Astrocyte of the spinal cord (primary cell): ENCODE measurements at places on chromosomes 5 and 9.

DNA sequence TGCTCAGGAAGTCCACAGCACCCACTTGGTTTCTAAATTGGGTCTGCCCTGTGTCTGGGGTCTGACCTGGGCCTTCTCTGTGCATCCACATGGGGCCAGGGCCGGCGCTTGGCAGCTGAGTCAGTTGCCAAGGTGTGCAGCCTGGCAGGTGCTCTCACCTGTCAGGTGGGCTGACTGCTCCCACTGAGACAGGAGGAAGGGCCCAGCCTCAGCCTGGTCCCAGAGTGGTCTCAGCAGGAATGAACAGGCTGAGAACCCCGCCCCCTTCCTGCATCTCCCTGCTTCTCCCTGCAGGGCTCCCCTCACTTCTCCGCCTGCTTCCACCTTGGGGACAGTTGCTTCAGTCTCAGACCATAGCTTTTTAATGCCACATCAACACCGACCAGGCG, 60.5 kb downstream of the BARX1 start:
- no peak for DNase-seq

- DNase-seq, result peak; percentile 41
Measured at GRCh38 chr5:90866333-90866732, 307.7 kb downstream of the ADGRV1 start.

- no peak for DNase-seq
Measured at GRCh38 chr9:70901746-70902145, 219.7 kb downstream of the TRPM3 start.

GRCh38 chr9:109852556-109852955, 72.6 kb downstream of the PALM2AKAP2 start:
- no peak for DNase-seq

DNA sequence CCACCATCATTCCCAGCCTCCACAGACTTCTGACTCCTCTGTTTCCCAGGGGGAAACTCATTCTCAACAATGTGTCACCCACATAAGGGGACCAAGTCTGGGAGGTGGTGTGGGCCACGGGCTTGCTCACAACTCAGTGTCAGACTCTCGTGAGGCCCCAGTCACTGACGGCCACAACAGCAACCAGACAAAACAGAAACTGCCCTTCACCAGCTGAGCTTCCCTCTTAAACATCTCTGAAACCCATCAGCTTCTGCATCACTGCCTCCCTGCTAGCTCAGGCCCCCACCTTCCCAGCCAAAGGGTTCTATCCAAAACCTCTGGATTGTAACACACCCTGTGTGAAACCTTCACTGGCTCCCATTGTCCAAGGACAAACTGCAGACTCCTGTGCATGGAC, 273.4 kb downstream of the CDK5RAP2 start:
- DNase-seq, result no peak

GRCh38 chr9:113580041-113580953, 116.8 kb downstream of the RGS3 start:
- peak; percentile 30 for DNase-seq

- no peak for DNase-seq
Measured at GRCh38 chr9:110815361-110815760, 146.8 kb downstream of the MUSK start.

DNA sequence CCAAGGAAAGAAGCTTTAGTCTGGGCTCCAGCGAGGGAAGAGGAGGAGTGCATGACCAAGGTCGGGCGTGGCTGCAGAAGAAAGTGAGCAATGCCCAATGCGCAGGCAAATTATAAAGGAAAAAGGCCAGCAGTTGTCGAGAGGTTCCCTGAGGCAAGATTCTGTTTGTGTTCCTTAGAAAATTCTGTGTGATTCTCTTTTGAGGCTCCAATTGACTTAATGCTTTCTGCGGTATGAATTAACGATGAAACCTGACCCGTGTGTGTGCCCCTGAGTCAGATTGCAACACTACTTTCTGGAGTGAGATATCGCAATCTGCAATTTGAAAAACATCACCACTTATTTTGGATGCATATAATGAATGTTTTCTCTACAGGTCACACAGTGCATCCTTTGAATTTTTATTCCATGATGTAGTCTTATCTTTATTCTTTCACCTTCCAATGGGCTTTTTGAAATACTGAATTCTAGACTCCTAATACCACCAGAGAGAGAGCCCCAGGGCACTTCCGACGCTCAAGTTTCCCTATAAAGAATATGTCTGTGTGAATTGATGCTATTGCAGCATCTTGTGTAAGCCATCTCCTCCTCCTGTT, 117.9 kb upstream of the IL6ST start:
- no peak for DNase-seq

DNA sequence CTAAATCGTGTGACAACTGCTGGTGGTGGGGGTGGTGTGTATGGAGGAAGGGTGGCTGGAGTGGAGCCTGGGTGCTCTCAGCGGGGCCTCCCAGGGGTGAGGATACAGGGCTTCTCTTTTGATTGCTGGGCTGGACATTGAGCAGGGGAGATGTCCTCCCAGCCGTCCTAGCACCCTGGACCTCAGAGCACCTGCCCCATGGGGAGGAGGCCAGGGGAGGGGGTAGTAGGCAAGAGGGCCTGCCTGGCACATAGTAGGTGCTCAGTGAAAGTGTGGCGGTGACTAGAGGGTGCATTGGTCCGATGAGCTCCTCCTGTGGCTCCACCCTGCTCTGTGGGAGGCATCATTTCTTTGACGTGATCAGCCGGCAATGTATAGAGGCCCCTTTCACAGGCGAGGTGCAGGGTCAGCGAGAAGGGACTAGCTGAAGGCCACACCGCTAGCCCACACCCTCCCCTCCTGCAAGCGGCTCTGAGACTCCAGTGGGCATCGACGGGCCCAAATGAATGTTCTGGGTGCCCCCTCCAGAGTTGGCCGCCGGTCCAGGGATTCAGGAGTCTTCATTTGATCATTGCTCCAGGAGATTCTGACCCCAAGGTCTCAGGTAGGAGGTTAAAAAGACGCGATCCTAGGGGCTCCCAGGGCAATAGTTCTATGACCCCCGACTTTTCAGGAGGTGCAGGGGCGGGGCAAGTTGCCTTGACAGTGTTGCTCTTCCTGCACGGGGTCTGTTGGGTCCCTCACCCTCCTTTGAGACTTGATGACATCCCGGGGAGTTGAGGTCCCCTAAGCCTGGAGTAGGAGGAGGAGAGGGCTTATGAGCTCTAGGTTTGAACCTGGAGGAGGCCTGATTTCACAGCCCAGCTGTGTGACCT, 255.5 kb downstream of the PBX3 start:
- DNase-seq, result no peak

- no peak for DNase-seq
Measured at GRCh38 chr9:129555512-129556215, 65.2 kb downstream of the C9orf50 start.

GRCh38 chr9:69060766-69061165, 25.2 kb downstream of the FXN start:
- no peak for DNase-seq
